Fibroblast of lung (primary cell): ENCODE measurements at places on chromosomes 16 and 17. TPM values are rescaled to one million over a fixed set of nuclear protein-coding genes. Genes with fewer than 3 reads are reported as not detected.

- no peak for DNase-seq
- H3K4me1 ChIP-seq: peaks cover 3% of the 10 kb centered on the region
- H3K27ac ChIP-seq: no peak overlapping the region
- no peaks in the 10 kb centered on the region for H3K27me3 ChIP-seq
- H3K36me3 ChIP-seq: no peaks in the 10 kb centered on the region
- H3K4me3 ChIP-seq: no peak overlapping the region
Observed at GRCh38 chr17:8212312-8213180, 2.2 kb upstream of the AURKB start.

DNA sequence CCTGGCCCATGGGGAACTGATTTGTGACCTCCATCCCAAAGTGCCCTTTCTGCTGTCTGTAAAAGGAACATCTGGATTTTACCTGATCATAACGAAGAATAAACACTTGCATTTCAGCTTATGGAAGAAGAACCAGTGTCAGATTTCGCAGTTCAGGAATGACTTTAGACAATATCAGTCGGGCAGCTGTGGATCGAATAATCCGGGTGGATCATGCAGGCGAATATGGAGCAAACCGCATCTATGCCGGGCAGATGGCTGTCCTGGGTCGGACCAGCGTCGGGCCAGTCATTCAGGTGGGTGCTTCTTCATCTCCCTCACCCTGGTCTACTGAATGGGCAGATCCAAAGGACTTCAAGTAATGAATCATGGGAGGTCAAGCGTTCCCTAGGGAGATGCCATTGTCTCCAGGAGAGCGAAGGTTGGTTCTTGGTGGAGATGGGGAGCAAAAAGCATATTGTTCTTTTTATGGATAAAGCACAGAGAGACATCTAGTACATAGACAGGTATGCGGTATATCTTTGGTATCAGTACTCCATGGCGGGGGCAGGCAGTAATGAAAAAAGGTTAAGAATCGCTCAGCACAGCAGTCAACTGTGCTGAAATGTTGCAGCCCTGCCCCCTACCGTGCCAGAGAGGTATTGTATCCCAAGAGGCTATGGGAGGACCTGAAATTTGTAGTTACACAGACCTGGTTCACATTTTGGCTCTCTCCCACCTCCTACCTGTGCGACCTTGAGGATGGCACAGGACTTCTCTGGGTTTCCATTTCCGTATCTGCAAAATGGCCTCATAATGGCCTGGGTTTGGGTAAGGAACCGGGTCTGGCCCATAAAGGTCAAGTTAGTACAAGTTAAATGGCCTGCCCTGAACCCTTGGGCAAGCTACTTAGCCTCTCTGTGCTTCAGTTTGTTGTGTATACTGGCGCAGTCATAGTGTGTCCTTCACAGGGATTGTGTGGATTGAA, 4.7 kb downstream of the COQ7 start:
- H3K4me3 ChIP-seq: no peak overlapping the region
- H3K4me1 ChIP-seq: no peaks in the 10 kb centered on the region
- no peaks in the 10 kb centered on the region for H3K27me3 ChIP-seq
- peak; percentile 61 for DNase-seq
- no peak overlapping the region for H3K27ac ChIP-seq
- peaks cover 4% of the 10 kb centered on the region for H3K36me3 ChIP-seq

Gene SLC16A6
- 1.7 and 8.8 TPM in 2 replicates for polyA plus RNA-seq

- H3K27ac ChIP-seq: peak overlapping the region; percentile 80
- H3K36me3 ChIP-seq: no peaks in the 10 kb centered on the region
- peak; percentile 48 for DNase-seq
- H3K4me3 ChIP-seq: peak overlapping the region; percentile 96
Observed at GRCh38 chr17:75152922-75153779, 1.2 kb downstream of the JPT1 start.

GRCh38 chr16:58127634-58128033, 1.5 kb downstream of the CFAP20 start:
- peak overlapping the region; percentile 86 for H3K27ac ChIP-seq
- no peaks in the 10 kb centered on the region for H3K36me3 ChIP-seq
- DNase-seq: no peak
- peaks cover 5% of the 10 kb centered on the region for H3K4me1 ChIP-seq
- peak overlapping the region; percentile 95 for H3K4me3 ChIP-seq
- H3K27me3 ChIP-seq: no peaks in the 10 kb centered on the region

- H3K27ac ChIP-seq: no peak overlapping the region
- peaks cover 2% of the 10 kb centered on the region for H3K4me1 ChIP-seq
- no peak overlapping the region for H3K4me3 ChIP-seq
- no peak for DNase-seq
- H3K27me3 ChIP-seq: no peaks in the 10 kb centered on the region
Observed at GRCh38 chr16:28820016-28820415, 2.8 kb upstream of the ATXN2L start.

GRCh38 chr17:38547444-38547843, 58.3 kb downstream of the SRCIN1 start:
- H3K36me3 ChIP-seq: no peaks in the 10 kb centered on the region
- no peak overlapping the region for H3K27ac ChIP-seq
- DNase-seq: no peak
- H3K4me3 ChIP-seq: no peak overlapping the region
- no peaks in the 10 kb centered on the region for H3K27me3 ChIP-seq

- peak within 1 kb of the TSS; percentile 49 for H3K27ac ChIP-seq
- DNase-seq: peak; percentile 67
- peaks cover 9% of the 10 kb centered on the region for H3K36me3 ChIP-seq
- no peaks in the 10 kb centered on the region for H3K27me3 ChIP-seq
Observed at GRCh38 chr17:58513965-58514769, at the start of gene MTMR4. TSS of gene MTMR4 (minus strand) at chr17:58514638. CDS start at chr17:58514407, 231 bp downstream.

GRCh38 chr17:79036596-79036995, 12.6 kb downstream of the C1QTNF1 start:
- no peak overlapping the region for H3K4me3 ChIP-seq
- no peaks in the 10 kb centered on the region for H3K27me3 ChIP-seq
- peak overlapping the region; percentile 13 for H3K27ac ChIP-seq
- no peaks in the 10 kb centered on the region for H3K36me3 ChIP-seq
- DNase-seq: peak; percentile 92

GRCh38 chr17:65503557-65503956, 57.9 kb downstream of the AXIN2 start:
- no peaks in the 10 kb centered on the region for H3K4me1 ChIP-seq

DNA sequence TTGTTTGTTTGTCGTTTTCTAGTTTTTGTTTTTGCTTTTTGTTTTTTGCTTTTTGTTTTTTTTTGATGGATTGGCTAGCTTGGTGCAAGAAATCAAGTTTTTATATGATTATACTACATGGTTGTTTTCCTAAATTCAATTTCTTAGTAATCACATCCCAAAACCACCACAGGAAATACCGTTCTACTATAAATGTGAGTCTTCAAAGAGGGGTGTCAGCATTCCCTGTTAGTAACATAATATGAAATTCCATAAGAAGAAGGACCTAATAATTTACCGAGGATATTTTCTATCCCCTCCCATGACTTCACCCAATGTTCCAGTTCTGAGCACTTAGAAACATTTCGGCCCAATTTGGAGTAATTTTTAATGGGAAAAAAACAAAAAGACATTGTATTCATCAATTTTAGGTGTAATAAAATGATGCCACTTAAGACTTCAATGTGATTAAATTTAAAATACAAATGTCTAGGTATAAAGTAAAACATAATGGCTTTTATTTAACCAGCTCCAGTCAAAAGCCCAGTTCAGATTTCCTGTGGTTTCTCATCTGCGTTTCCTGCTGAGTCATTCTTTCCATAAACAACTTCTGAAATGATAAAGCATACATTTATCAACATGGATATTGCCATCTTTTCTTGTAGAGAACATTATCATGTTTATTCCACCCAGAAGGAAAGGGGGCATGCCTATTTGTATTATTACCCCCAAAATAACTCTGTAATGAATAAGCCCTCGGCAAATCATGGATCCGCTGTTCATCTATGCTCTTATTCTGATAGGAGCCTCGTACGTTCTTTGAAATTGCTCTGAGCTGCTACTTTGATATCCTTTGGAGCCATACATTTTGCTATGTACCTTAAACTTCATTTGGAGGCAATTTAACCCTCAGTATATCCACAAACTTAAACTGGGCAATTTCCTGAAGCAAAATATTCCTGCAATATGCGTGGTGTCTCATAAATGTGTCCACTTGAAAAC, 28.1 kb downstream of the HSBP1 start:
- no peaks in the 10 kb centered on the region for H3K36me3 ChIP-seq
- DNase-seq: peak; percentile 82
- H3K27me3 ChIP-seq: no peaks in the 10 kb centered on the region
- no peak overlapping the region for H3K4me3 ChIP-seq
- peaks cover 6% of the 10 kb centered on the region for H3K4me1 ChIP-seq

Gene RHBDL3
- polyA plus RNA-seq: 0.36 and 0.43 TPM in 2 replicates

Gene TP53TG3
- polyA plus RNA-seq: not detected in 2 replicates

GRCh38 chr16:11233727-11234376, 22.2 kb downstream of the SOCS1 start:
- H3K4me3 ChIP-seq: no peak overlapping the region
- H3K4me1 ChIP-seq: peaks cover 2% of the 10 kb centered on the region
- no peak overlapping the region for H3K27ac ChIP-seq
- no peak for DNase-seq

DNA sequence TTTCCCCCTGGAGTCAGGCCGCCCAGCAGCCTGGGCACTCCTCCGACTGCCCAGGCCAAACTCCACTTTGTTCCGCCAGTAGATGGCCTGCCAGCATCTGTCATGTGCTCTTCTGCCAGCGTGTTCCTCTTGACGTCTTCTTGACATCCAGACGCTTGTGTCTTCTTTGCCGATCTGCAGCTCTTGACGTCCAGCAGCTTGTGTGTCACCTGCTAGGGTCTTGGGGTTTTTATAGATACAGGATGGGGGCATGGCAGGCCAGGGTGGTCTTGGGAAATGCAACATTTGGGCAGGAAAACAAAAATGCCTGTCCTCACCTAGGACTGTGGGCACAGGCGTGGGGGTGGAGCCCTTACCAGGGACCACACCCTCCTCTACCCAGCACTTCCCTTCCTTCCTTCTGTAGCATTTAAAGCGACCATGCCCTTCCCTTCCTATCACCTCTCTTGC, 88.7 kb downstream of the BMERB1 start:
- H3K27me3 ChIP-seq: no peaks in the 10 kb centered on the region
- no peak for DNase-seq
- H3K4me3 ChIP-seq: no peak overlapping the region
- H3K27ac ChIP-seq: no peak overlapping the region

Gene TENT4B
- polyA plus RNA-seq: 11.1 and 12.3 TPM in 2 replicates

DNA sequence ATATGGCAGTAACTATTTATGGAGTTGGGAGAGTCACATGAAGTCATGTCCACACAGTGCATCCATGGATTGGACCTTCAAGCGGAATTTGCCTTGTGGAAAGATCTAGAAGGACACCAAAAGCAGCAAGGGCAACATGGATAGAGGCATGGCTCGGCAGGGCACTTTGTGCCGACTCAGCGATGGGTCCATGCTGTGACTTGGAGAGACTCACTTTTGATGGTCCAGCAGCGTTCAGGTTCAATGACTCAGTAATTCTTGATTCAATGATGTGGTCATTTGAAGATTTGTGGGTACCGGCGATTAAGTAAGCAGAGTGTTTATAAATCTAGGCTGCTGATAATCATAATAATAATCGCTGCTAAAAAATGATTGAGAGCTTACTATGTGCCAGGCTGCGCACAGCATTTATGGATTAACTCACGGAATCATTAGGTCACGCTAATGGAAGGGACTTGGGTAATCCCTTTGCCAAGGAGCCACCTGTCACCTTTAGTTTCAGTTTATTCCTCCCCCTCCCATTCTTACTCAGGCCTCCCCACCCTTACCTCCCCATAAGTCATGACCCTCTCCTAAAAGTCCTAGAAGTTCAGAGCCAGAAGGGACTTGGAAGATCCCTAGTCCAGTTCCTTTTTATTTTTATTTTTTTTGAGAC, 127.5 kb upstream of the CRHR1 start:
- DNase-seq: no peak
- no peak overlapping the region for H3K4me3 ChIP-seq
- H3K27me3 ChIP-seq: no peaks in the 10 kb centered on the region
- H3K27ac ChIP-seq: no peak overlapping the region
- no peaks in the 10 kb centered on the region for H3K36me3 ChIP-seq

Gene RDM1
- polyA plus RNA-seq: 0.48 and 0.75 TPM in 2 replicates

- no peaks in the 10 kb centered on the region for H3K27me3 ChIP-seq
- no peak overlapping the region for H3K4me3 ChIP-seq
- H3K4me1 ChIP-seq: peaks cover 14% of the 10 kb centered on the region
- no peak for DNase-seq
- H3K27ac ChIP-seq: no peak overlapping the region
Observed at GRCh38 chr17:75476752-75477489, 20.5 kb downstream of the TMEM94 start.
